ENCODE measurements at places on chromosomes 4 and X.

DNA sequence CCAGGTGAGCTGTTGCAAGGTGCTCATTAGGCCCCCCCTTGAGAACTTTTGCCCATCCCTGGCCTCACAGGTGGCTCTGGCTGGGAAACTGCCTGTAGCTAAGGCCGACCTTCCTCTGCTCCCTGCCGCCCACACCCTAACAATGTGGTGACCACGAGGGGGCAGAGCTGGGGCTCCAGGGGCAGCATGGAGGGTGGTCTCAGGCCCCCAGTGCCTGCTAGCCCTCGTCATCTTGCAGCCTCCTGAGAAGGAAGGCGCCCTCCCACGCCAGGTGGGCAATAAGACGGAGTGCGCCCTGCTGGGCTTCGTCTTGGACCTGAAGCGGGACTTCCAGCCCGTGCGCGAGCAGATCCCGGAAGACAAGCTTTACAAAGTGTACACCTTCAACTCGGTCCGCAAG lies 32.4 kb downstream of the ATP2B3 start:
- no peak for DNase-seq

- DNase-seq: no peak
Measured at GRCh38 chr4:92636038-92636806, 332.5 kb downstream of the GRID2 start.

DNA sequence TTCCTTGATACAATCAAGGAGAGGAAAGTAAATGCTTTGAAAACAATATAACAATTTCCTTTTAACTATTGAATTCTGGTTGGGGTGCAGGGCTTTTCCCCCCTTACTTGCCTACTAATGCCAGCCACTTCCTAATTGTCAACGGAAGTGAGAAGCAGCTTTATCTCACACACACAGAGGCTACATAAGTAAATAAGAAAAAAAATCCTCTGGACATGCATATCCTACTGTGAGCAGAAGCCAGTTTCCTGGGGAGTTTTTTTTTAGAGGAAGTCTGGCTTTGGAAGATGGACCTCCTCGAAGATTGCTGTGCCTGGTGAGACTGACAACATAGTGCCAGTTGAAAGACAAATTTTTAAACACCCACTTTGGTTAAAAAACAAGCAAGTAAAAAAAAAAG lies 180.6 kb downstream of the OPHN1 start:
- DNase-seq: no peak

GRCh38 chr4:6753103-6753560 lies 29.4 kb upstream of the KIAA0232 start:
- DNase-seq: no peak

- DNase-seq: no peak
Measured at GRCh38 chr4:1408418-1408817, 2.2 kb upstream of the NKX1-1 start.

GRCh38 chr4:81704461-81704860 lies 232.8 kb upstream of the RASGEF1B start:
- no peak for DNase-seq

- no peak for DNase-seq
Measured at GRCh38 chr4:66489783-66490452, 819.6 kb upstream of the EPHA5 start.

DNA sequence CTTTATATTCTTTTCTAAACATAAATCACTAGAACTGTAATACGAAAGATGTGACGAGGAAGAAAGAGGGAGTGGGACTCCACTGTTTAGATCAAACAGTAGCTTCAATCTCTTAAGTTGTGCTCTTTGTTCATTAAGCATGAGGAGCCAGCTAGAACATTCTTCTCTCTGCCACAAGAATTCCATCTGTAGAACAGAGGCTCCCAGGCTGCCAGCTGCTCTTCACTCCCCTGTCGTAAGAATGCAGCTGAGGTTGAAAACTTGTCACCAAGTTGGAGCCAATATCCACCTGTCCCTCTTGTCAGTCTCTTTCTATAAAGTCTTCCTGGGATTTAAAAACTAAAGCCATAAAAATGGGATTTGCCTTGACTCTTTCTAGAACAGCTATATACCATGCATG lies 65.0 kb upstream of the SEC24B start:
- no peak for DNase-seq

- no peak for DNase-seq
Measured at GRCh38 chr4:71198958-71199357, 139.9 kb upstream of the SLC4A4 start.

DNA sequence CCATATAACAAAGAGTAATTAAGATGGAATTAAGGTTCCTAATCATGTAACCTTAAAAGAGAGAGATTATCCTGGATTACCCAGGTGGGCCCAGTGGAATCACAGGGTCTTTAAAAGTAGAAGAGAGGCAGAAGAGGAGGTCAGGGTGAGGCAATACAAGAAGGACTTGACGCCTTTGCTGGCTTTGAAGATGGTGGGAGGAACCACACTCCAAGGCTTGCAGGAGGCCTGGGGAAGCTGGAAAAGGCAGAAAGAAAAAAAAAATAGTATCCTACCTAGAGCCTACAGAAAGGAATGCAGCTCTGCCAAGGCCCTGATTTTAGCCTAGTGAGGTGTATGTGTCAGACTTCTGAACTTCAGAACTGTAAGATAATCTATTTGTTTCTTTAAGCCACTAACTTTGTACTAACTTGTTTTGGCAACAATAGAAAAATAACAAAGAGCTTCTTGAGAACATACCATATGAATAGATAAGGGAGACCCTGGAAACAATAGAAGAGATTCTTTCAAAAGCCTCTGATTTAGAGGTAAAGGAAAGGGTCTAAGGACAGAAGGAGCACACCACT lies 229.9 kb upstream of the TTC29 start:
- DNase-seq: no peak

GRCh38 chr4:54958236-54958635 lies 167.2 kb downstream of the KDR start:
- no peak for DNase-seq

DNA sequence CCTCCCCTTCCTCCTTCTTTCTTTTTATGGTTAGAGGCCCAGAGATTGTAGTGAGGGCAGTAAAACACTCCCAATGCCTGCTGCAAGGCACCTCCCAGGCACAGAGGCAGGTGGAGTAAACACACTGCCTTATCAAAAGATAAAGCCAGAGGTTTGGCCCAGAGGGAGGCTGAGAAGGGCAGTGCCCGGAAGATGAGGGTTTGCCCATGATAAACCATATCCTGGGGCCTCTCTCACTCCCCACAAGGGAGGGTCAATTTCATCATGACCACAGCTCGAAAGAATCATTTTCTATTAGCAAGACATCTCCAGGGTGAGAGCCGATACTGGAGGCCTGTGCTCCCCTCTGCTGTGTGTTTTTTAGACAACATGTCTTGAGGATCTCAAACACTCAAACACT lies 98.5 kb upstream of the FAM9C start:
- DNase-seq: no peak

DNA sequence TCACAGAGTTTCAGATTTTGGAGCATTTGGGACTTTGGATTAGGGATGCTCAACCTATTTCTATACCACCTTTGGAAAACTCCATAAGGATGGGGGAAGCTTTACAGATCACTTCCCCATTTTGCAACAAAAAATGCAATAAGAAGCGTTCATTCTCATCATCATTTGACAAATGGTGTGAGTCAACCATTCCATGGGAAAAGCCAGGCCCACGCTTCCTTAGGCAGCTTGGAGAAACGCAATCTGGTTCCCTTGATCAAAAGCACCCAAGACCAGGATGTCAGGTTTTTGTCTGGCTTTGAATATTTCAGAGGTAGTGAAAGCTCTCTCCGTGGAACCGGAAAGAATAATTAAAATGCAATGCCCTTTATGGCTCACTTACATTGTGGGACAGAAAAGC lies 79.3 kb upstream of the C4orf50 start:
- DNase-seq: no peak

DNA sequence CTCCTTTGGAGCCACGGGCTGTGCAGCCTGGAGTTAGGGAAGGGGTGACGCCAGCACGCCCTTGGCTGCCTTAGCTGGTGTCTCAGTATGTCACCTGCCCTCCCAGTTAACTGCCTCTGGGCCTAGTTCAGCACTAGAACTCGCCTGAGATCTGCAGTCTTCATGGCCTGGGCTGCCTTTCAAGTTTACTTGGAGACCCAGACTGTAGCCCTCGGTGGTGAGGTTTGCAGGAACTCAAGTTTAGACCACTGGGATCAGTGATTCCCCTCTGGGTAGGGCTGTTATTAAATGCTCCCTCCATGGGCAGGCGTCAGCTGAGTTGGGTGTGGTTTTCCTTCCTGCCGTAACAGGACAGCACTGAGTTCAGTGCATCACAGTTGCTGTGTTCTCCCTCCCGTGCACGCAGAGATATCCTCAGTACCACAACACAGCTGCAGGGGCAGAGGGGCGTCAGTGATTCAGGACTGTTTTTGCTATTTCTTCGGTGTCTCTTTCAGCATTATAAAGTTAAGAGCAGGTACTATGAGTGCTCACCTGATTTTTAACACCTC lies 30.5 kb downstream of the PLAC8 start:
- peak; percentile 51 for DNase-seq

DNA sequence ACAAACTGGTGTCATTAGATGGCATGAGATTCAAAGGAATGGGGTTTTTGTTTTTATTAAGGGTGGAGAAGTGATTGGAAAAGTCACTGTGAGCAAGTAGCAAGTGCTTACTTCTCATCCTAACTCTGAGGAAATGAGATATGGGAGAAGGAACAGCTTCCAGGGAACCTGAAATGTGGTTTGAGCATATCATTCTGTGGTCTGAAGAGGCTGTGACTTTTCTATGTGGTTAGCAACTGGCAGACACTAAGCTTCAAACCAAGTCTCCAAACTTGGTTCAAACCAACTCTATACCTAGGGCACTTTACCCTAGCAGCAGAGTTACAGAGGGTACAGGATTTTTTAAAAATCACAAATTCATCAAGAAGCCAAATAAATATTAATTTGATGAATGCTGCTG lies 58.2 kb downstream of the DCLK2 start:
- DNase-seq: no peak

DNA sequence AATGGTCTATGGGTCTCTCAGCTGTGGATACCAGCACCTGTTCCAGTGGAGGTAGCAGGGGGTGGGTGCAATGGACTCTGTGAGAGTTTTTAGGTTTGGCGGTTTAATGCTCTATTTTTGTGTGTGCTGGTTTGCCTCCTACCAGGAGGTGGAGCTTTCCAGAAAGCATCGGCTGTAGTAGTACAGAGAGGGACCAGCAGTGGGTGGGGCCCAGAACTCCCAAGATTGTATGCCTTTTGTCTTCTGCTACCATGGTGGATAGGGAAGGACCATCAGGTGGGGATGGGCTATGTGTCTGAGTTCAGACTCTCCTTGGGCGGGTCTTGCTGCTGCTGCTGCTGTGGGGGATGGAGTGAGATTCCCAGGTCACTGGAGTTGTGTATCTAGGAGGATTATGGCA lies 557.2 kb upstream of the GRID2 start:
- no peak for DNase-seq

GRCh38 chr4:100100985-100101384 lies 89.3 kb downstream of the DDIT4L start:
- DNase-seq: peak; percentile 9

DNA sequence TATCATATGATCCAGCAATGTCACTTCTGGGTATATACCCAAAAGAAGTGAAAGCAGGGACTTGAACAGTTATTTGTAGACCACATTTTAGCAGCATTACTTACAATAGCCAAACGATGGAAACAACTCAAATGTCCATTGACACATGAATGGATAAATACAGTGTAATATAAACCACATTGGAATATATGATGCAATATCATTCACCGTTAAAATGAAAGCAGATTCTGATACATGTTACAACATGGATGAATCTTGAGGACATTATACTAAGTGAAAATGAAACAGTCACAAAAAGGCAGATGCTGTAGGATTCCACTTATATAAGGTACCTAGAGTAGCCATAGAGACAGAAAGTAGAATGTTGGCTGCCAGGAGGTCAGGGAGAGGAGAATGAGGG lies 130.5 kb upstream of the SMAD1 start:
- DNase-seq: no peak

- no peak for DNase-seq
Measured at GRCh38 chr4:33649015-33649414, 2595.3 kb downstream of the ARAP2 start.

DNA sequence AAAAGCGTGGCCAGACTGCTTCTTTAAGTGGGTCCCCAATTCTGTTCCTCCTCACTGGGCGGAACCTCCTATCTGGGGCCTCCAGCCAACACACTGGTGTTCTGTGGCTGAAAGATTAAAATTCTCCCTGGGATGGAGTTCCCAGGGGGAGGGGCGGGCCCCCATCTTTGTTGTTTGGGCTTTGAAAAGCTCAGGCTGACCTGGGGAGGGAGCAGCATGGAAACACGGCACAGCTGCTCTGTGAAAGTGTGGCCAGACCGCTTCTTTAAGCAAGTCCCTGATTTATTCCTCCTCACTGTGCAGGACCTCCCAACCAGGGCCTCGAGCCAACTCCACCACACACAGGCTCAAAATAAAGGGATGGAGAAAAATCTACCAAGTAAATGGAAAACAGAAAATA lies 219.5 kb downstream of the TMEM47 start:
- no peak for DNase-seq

DNA sequence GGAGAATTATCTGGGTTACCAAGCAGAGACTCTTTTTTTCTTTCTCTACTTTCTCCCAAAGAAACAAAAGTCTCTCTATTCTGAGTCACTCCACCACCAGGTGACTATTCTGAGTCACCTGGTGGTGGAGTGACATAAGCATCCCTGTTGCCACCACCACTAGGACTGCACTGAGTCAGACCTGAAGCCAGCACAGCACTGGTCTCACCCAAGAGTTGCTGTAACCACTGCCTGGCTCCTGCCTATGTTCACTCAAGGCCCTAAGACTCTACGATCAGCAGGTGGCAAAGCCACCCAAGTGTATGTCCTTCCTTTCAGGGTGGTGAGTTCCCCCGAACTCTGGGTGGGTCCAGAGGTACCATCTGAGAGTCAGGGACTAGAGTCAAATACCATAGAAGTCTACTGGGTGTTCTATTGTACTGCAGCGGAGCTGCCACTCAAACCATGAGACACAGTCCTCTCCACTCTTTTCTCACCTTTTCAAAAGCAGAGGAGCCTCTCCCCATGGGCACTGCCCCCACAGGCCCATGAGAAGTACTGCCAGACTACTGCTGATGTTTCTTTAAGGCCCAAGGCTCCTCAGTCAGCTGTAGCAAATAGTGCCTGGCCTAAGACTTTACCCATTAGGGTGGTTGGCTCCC lies 209.6 kb upstream of the IRS4 start:
- no peak for DNase-seq

GRCh38 chr4:151717909-151718628 lies 42.7 kb downstream of the GATB start:
- DNase-seq: no peak
